ENCODE measurements at places on chromosomes 2 and 18.

DNA sequence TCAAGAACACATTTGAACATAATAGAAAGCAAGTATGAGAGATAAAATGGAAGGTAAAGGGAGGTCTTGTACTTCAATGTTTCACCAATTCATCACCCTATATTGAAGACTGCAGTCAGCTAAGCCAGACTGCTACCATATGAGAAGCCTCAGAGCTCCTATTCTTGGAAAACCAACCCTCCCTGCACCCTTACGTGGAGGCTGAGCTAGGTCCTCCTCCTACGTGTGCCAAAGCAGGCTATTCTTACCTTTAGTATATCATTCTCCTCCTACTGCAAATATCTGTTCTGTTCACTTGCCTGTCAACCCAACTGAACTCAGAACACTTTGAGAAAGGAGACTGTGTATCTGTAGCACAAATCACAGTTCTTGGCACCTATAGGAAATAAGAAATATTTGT is 255.8 kb upstream of the HNRNPA3 start:
- DNase-seq: no peak

GRCh38 chr18:27762054-27762453 is 414.9 kb downstream of the CDH2 start:
- DNase-seq: no peak

GRCh38 chr2:241340631-241341163 is 15.4 kb upstream of the FARP2 start:
- no peak for DNase-seq

DNA sequence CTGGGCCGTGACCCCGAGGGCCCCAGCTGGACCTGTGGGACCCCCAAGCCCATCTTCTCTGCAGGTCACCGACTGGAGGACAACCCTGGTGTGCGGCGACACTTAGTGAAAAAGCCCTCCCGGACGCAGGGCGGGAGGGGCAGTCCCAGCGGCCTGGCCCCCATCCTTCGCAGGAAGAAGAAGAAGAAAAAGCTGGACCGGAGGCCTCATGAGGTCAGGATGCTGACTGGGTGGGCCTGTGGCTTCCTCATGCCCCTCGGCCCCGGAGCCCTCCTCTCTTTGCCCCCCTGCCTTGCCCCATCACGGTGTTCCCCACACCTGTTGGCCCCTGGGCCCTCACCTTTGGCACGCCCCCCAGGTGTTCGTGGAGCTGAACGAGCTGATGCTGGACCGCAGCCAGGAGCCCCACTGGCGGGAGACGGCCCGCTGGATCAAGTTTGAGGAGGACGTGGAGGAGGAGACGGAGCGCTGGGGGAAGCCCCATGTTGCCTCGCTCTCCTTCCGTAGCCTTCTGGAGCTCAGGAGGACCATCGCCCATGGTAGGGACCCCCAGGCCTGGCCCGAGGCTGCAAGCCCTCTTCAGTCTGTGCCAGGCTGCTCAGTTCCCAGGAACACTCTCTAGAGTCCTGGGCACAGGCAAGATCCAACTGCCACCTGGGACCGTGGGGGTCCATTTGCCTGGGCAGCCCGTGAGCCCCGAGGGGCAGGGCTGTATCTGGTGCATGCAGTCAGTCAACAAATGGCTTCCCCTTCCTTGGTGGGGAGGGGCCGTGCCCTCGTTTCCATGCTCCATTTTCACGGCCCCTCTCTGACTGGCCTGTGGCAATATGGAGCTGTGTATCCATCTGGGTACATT is 4.7 kb downstream of the SLC4A3 start:
- no peak for DNase-seq

- no peak for DNase-seq
Measured at GRCh38 chr18:33355263-33355662, 85.3 kb downstream of the CCDC178 start.

- DNase-seq: no peak
Measured at GRCh38 chr2:39320162-39320561, 76.4 kb upstream of the CDKL4 start.

DNA sequence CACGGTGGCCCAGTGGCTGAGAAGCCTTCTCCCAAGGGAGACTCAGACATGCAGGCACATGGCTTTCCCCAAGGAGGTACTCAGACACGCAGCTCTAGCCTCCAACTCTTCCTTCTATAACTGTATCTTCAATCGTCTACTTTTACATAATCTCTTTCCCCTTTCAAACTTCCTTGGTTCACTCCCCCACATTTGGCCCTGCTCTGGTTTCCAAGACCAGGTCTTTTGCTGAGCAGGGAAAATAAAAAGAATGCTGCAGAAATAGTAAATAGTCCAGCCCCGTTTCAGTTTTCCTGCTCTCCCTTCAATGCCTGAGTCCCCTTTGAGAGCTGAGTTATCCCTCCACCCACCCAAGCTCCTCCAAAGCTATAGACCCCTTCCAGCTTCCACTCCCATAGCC is 635.0 kb downstream of the ARHGAP15 start:
- DNase-seq: no peak

GRCh38 chr2:239376942-239377531 is 23.8 kb downstream of the HDAC4 start:
- DNase-seq: no peak

DNA sequence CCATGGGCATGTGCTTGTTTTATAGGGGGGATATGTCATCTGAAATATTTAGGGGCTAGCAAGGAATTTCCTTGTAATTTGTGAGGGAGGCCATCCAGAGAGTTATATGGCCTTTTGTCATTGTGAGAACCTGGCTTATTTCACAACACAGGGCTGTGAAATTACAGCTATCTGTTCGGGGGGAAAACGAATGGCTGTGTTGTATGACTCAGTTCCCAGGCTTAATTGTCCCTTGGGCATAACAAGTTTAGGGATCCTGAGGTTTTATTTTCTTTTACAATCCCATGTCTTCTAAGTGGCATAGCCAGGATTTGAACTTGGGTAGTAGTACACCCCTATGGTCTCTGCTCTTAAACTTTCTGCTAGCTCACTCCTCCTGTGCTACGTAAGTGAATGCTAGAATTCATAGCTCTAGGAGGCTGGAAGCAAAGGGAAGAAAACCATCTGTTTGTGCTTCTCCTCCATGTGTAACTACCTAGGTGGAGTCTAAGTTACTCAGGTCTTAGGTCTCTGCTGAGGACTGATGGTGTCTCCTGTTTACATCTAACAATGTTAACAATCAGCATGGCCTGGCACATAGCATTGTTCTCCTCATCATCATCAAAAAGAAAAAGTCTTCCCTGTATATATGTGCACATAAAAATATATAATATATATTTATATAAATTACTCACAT is 53.8 kb downstream of the SKA1 start:
- DNase-seq: no peak

DNA sequence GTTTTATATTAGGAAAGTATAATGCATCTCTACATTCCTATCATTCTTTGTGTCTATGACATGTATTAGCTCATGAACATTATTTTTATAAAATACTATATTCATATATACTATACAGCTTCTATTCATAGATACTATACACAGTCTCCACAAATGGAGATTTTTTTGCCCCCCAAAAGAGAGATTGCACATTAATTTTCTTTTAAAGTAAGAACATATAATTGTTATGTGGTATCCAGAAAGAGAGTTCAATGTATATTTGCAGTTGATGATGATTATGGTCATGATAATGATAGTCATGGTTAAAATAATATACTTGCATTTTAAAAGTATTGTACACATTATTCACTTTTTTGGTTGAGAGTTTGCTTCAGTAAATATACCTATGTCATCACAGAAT is 445.3 kb downstream of the DSC3 start:
- DNase-seq: no peak

- DNase-seq: no peak
Measured at GRCh38 chr2:196849895-196850294, 40.7 kb upstream of the C2orf66 start.

GRCh38 chr18:59837586-59837985 is 62.2 kb upstream of the PMAIP1 start:
- DNase-seq: peak; percentile 3

DNA sequence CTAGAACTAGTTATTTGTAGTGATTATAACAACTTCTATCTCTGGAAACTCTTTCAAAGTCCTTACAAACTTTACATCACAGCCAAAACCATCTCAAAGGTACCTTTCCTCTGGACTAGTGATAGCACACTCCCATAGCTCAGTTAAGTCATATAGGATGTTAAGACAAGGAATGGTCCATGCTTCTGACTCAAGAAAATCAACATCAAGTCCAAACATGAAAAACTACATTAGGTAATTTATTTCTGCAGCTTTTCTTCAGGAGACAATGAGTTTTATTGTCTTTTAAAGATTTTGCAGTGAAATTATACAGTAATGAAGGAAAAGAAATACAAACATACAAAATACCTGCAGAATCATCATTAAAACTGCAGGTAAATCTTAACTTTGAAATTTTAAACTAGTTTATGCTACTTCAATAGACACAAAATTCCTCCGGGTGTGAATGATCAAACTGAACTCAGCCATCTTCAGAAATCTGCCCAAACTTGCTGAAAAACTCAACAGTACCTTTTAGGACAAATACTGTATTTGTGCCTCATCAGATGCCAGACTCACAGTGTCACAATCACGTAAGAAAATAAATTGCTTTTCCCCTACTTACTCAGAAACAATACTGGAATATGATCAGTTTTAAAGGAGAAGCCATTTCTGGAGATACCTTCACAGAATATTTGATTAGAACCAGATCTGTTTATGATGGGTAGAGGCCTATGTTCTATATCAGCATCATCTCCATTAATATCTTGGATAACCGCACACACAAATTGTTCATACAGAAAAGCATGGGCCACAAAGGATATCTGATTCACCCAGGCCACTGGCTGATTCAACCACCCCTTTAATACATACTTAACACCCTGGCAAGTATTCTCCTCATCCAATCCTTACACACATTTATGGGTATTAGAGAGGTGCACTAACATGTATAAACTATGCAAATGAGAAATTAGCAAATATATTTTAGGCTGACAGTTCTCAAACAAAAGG is 2.6 kb downstream of the TMEM131 start:
- no peak for DNase-seq

GRCh38 chr18:54148678-54149077 is 75.8 kb downstream of the MBD2 start:
- DNase-seq: no peak

- DNase-seq: no peak
Measured at GRCh38 chr18:6638447-6638846, 91.1 kb upstream of the ARHGAP28 start.

DNA sequence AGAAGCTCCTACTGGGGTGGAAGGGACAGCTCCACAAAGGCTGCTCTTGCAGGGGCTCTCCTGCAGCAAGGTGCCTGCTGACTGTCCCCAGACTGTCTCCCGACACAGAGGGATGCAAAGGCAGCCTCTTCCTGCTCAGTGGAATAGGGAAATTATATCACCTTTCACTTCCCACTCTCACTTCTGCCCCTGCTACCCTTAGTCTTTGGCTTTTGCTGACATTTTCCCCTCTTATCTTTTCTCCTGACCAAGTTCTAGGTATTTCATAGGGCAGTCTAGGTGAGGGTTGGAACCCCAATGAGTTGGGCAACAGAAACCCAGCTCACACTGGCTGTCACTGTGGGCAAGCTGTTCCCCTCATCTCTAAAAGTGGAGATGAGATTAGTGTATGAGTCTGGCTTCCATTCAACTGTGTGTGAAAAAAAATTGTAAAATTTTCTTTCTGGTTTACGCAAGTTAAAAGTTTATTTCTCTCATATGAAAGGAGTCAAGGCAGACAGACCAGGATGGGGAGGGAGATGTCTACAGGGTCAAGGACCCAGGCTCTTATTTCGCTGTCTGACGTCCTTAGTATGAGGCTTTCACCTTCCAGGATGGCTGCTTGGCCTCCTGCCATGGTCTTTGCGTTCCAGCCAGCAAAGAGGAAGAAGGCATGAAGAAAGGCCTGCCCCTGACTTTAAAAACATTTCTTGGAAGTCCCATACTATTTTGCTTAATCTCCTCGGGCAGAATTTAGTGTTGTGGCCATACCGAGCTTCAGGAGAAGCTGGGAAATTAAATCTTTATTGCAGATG is 7.5 kb upstream of the MOCOS start:
- no peak for DNase-seq

- no peak for DNase-seq
Measured at GRCh38 chr2:24743924-24744323, 49.3 kb downstream of the PTRHD1 start.

- DNase-seq: no peak
Measured at GRCh38 chr18:48639772-48640432, 101.1 kb downstream of the CTIF start.

DNA sequence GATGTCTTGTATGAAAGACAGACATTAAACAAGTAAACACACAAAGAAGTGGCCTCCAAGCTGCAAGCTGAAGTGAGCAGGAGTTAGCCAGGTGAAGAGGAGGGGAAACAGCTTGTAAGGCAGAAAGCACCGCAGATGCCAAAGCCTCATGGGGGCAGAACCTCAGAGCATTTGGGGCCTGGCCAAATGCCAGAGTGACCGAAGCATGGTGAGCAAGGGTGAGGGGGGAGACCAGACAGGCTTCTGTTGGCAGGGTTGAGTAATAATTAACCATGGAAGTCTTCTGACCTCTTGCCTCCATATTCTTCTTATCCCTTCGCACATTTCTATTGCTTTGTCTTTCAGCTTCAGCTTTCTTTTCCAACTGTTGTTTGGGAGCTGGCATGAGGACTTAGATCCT is 5.6 kb downstream of the QPCT start:
- no peak for DNase-seq

DNA sequence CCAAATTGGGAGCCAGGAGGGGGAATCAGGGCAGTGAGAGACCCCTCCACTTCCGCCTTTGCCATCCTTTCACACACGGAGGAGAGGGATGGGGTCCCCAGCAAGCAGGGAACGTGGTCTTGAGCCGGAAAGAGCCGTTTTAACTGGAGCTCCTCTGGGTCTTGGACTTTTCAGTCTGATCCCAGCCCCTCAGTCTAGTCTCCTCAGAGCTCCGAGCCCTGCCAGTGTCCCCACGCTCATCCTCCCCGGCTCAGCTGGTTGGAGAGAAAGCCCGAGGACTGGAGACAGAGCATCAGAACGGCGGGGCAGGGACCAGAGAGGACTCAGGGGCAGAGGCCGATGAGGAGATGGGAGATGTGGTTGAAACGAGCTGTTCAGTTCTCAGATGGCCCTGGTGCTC is 26.1 kb upstream of the OTOF start:
- DNase-seq: no peak

DNA sequence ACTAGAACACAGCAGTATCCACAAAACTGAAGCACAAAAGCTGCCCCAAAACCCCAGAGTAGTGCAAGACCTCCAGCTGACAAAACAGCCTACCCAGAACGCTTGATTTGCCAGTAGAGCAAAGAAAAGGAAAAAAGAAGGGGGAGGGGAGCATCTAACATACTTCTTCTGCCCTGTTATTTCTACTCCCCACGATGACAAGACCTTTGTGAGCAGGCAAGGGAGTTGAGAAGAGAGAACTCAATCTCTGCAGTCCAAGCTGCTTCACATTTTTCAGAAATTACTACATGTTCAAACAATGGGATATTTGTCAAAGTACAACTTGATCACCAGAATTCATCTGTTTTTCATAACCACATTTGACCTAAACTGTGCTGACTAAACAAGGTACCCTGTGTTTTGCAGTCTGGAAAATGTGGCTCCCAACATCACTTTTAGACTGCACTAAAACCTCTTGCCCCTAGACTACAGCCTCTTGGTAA is 286.7 kb downstream of the EXOC6B start:
- DNase-seq: no peak

DNA sequence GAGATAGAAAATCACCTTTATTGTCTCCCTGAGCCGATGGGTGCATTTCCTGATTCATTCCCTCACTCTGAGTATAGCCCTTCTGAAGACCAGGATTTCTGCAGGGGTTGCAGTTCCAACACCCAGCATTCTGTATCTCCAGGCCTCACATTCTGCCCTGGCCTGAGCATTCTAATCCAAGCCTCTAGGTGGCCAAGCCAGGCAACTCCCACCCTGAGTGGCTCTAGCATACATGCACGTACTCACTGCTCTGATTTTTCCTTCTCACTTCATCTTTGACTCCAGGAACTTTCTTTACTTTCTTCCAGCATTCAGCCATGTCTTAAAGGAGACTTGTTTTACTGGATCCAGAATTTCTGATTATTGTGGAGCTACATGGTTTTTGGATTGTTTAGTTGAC is 100.7 kb upstream of the STK39 start:
- no peak for DNase-seq

All from esophagus squamous epithelium (tissue), 5 donors.